ENCODE measurements at places on chromosomes 5 and 9.

DNA sequence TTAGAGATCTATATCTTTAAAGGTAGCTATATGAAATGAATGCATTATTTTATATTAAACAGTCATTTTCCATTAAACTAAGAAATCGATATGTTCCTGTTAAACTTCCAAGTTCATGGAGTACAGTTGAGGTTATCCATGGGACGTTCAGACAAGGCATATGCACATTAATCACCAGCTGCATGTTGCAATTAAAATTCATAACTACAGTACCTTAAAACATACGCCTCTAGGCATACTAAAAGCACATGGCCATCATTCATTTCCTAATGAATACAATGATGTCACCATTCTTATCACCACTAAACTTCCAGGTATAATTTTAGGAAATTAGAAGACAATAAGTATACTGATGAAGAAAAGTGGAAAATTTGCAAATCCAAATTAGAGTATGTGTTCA is 174.3 kb downstream of the CDH12 start:
- no peak for DNase-seq

GRCh38 chr5:96226941-96227552 is 206.0 kb downstream of the PCSK1 start:
- no peak for DNase-seq

- no peak for DNase-seq
Observed at GRCh38 chr5:116759860-116760640, 185.4 kb upstream of the SEMA6A start.

GRCh38 chr5:147863454-147864158 is 14.9 kb upstream of the SCGB3A2 start:
- no peak for DNase-seq

DNA sequence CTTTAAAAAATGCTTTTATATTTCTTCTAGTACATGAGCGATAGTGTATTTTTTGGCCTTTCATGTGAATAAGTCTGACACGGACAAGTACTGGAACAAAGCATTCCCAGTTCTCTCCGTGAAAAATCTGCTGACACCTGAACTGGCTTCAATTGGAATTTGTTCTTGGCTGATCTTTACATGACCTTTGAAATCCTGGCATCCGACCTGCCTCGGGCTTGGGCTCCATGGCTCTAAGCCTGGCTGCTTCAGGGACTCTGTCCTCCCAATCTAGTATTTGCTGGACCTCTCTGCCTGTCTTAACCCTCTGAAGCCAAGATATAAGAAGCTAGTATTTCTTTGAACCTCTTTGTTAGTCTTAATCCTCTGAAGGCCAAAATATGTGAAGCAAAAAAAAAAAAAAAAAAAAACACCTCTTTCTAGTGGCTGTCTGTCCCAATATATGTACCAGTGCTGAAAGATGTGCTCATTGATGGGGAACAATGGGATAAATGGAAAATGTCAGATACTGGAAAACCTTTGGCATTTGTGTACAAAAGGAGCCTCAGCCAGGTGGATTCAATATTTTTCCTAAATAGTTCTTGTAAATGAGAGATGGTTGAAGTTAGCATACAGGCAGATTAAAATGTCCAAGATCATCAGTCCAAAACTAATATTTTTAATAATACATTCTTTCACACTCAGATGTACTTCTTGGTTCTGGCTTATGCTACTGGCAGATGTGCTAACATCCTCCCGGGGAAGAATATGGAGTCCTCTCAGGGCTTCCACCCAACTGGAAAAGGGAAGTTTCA is 470.6 kb downstream of the TUSC1 start:
- DNase-seq = no peak

GRCh38 chr9:120252248-120252647 is 327.7 kb downstream of the CDK5RAP2 start:
- no peak for DNase-seq

DNA sequence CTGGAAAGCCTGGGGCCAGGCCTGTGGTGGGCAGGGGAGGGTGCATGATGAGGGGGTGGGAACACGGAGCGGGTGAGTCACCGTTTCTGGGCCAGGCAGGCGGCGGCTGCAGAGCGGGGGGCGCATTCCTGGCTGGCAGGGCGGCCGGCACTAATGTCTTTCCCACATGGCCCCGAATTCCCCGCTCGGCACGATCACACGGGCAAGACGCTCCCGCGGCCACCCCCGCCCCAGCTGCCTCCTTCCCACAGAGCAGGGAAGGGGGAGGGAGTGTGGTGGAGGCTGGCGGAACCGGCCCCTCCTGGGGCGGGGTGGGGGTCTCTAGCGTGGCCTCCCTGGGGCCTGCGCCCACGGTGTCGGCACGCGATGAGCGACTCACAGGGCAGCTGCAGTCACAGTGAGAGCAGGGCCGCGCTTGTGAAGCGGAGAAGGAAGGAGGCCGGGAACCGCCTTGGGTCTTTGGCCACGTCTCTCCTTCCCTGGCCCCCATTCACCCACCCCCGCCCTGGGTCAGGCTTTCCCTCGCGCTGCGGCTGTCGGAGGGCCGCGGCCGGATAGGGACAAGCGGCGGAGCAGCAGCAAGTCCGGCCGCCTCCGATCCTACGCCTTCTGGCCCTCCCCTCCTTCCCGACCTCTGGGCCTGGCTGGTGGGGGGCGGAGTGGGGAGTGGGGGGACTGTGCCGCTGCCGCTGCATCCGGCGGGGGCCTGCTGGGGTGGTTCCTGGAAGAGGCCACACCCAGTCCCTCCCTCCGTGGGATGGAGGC is 48.9 kb downstream of the CXXC5 start:
- DNase-seq = peak; percentile 66

DNA sequence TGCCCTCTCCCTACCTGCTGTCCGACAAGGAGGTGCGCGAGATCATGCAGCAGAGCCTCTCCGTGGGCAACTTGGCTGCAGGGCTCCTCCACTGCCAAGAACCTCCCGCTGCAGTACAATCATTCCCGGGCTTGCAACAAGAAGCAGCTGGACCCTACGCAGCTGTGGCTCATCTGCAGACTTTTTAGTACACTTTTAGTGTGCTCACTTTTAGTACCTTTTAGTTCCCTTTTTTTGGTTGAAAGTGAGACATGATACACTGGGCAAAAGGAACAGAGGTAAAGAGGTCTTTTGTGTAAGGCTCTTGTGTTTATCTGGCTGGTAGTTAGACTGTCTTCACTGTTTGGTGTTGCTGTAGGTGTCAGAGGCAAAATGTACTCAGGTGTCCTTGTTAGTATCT is 58.1 kb upstream of the SPTLC1 start:
- DNase-seq = no peak

GRCh38 chr5:10735569-10736276 is 25.3 kb downstream of the DAP start:
- no peak for DNase-seq

DNA sequence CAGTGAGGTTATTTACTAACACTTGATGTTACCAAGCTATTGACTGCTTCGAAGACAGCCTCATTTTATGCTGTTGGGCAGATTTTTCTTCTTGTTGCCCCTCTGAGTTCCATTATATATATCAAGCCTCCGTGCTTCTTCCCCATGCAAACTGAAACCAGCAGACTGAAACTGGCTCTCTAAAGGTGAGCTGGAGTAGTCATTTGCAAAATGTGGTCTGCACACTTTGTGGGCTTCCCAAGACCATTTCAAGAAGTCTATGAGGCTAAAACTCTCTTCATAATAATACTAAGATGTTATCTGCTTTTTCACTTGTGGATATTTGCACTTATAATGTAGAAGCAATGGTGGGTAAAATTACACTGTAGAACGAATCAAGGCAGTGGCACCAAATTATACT is 13.9 kb downstream of the SLC36A1 start:
- no peak for DNase-seq

DNA sequence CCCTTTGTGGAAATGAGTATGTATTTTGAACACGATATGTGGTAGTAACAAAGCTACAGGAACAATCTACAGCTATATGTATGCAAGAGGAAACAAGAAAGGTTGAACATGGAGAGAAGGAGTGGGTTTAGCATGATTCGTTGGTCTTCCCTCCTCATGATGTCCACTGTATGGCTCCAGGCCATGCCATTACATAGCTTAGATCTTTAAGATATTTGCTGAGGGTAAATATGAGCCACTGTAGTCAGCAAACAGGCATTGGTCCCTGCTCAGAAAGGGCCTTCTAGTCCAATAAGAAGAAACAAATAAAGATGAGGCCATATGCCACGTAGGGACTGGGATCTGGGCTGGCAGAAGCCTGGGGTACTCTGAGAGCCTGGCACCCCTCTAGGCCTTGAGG is 543.2 kb upstream of the SGCD start:
- no peak for DNase-seq

GRCh38 chr9:134396258-134396742 is 70.0 kb downstream of the RXRA start:
- no peak for DNase-seq

DNA sequence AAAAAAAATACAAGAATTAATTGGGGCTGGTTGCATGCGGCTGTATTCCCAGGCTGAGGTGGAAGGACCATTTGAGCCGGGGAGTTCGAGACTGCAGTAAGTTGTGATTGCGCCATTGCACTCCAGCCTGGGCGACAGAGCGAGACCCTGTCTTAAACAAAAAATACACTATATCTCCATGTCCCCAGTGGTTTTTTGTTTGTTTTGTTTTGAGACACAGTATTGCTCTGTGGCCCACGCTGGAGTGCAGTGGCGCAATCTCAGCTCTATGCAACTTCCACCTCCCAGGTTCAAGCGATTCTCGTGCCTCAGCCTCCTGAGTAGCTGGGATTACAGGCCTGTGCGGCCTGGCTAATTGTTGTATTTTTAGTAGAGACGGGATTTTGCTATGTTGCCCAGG is 1.2 kb downstream of the COQ4 start:
- DNase-seq = no peak

GRCh38 chr5:4191041-4191440 is 595.4 kb downstream of the IRX1 start:
- no peak for DNase-seq

DNA sequence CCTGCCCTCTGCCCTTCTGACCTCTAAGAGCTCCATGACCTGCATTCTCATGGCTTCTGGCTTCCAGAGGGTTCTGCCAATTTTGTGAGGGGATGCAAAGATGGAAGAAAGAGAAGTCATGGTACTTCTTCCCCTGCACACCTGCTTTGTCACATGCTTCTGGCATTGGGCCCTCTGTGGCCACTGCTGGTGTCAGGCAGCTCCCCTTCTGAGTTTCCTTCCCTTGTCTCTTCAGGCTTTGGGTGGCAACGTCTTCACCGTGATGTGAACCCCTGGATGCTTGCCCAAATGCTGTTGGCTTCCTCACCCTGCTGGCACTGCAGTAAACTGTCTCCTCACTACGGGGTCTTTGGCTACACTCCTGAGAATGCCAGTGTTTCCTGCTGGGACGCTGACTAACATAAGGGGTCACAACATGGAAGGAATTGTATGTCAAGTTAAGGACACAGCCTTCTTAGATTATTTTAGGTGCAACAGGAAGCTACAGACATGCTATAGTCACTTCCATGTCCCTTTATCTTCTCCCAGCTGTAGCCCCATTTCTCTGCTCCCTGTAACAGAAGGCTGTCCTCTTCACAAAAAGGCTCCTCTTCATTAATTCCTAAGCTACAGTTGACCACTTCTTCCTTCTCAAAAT is 8.9 kb upstream of the CLINT1 start:
- DNase-seq = no peak

DNA sequence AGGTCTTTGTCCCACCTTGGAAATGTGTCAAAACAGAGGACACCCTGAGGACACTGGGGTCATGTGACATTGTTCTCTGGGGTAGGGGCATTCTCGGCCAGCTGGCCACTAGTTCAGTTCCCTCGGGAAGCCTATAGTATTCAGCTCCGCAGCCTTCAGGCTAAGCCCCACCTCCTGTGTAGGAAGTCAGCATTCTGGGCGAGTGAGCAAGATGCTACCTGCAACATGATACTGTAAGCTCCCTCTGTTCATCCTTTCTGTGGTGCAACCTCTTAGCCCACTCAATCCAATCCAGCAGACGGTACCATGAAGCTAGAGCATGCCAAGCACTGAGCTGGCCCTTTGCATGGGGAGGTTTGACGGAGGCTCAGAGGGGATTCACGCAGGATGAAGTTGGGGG is 5.3 kb downstream of the NTNG2 start:
- no peak for DNase-seq

GRCh38 chr9:73151653-73152542 is at the start of gene ANXA1:
ANXA1 (plus strand) TSS chr9:73151865; CDS start chr9:73158536, 6,671 bp downstream.
- DNase-seq = peak; percentile 34

DNA sequence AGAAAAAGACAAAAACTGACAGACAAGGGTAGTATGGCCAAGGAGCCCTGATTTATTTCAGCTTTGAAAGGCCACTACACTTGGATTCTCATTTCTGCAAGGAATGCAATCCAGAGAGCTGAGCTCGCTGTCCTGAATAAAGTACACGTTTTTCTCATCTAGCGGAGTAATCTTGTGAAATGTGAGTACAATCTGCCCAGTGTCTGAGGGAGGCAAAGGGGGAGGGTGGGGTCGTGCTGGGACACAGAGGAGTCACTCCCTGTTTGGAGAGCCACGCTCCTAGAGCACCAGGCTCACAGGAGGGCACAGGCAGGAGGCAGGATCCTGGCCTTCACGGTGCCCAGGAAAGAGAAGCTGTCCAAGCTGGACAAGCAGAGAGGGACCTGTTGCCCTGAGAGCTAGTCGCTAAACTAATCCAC is 51.0 kb upstream of the IFNK start:
- no peak for DNase-seq

GRCh38 chr9:104682642-104683041 is 11.7 kb upstream of the OR13D1 start:
- no peak for DNase-seq

DNA sequence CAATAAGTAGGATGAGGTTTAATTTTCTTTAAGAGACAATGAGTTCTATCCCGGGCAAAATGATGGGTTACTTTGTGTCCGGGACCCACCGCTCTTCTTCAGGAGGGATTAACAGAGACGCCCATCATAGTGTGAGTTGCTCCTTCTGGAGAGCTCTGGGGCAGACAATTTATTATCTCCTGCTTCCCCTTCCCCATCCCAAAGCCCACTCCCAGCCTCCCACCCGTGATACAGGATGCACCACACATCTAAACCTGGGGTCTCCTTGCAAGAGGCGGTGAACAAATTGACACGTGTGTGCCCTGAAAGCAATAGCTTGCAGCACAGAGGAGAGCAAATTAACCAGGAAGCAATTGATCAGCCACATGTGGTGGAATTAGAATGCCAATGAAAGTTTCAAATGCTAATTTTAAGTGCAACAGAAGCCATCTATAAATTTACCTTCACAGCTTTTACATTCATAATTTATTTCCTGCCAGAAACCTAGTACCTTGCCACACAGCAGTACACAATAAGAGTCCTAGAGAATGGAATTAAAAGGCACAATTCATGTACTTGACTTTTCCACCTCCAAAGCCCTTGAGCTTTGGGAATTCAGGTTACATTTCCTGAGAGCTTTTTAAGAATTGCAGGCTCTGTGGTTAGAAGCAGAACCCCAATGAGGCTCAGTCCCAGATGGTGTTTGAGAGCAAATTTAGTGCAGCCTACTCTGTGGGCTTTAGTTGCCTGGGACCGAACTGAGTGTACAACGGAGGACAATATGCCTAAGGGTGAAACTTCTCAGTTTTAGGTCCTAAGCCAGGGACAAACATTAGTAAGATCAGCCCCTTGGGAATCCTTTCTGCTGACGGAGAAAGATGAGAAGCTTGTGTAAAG is 399.6 kb downstream of the MED10 start:
- DNase-seq = no peak

Measured in colonic mucosa (tissue), 4 donors.